ENCODE measurements at places on chromosomes 7 and 10.

DNA sequence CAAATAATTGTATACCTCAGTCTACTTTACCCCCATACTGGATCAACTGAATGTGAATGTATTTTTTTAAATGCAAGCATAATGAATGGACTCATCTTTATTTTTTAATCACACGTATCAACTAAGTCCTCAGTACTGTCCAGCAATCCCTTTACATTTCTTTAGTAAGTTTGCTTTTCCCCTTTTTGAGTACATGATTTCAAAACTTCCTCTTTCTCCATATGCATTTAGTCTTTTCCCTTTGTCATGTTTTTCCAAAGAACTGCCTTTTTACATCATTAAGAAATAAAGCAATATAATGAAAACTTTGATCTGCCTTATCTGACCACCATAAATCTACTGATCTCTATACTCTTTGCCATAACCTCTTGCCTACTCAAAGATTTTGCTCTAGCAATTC lies 182.5 kb upstream of the AKR1E2 start:
- DNase-seq = no peak

GRCh38 chr7:107505997-107506673 lies 36.3 kb downstream of the GPR22 start:
- DNase-seq = no peak

DNA sequence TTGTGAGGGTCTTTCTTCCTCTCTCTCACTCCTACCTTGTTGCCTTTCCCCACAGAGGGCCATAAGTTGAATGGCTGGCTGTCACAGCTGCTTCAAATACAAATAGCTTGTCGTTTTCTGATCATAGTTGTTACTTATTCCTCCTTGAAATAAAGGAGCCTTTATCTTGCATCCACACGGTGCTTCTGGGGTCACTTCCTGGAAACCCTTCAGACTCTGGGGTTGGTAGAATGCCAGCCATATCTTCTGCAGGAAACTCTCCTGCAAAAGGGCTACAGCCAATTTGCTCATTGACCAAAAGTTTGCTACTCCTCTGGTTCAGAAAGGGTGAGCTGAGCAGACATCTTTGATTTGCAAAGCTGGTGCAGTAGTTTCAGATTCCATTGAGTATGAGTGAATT lies 70.4 kb downstream of the FAM185A start:
- DNase-seq = no peak

GRCh38 chr7:155490697-155491628 lies 33.0 kb downstream of the EN2 start:
- peak; percentile 78 for DNase-seq

DNA sequence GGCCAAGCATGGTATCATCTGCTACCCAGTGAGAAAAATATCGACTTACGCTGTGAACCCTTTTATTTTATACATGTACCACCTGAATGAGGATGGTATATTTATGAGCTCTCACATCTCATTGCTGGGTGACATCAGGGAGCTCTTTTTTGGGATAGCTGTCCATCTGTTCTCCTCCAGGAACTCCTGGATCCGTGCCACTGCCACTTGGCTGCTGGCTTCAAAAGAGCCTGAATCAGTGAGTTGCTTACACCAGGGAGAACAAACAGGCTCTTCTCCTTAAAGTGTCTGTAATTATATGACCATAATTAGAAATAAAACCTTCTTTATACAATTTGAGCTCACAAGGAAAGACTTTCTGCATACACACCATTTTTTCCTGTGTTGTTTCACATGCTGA lies 106.2 kb downstream of the KAT6B start:
- peak; percentile 98 for DNase-seq

DNA sequence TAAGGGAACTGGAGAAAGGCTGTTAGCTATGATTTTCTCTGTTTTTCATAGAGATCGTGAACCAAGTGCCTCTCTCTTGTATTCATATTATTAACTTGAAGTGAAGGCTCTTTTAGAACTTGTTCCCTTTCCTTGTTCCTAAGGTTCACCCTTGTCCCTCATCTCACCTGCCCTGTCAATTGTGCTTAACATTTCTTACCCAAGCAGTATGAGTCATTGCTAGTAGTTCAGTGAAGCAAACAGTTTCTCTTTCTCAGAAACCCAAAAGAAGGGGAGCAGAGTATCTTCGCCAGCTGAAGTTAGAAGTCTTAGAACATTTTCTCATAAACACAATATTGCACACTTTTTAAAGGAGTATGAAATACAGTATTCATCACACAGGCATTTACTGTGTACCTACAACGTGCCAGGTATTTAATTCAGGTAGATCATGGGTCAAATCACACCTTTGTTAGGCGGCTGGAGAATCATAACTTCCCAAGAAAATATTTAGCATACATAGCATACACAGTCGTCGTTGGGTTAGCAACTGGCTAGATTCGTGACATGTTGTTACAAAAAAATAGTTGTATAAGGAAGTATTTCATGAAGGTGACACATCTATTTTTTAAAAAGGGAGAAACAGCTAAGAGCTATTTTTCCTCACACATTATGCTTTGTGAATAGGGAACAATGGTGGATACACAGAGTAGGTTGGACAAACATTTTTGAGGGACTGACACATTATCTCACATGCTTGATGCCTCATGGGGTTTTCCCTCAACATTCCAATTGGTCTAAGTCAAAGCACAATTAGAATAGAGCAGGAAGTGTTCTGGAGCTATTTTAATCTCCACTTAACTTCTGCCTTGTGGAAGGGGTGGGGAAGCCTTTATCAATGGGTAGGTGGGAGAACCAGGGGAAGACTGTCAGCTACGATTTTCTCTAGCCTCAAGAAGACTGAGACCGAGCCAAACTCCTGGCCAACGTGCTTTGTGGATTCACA lies 13.2 kb downstream of the HDAC9 start:
- no peak for DNase-seq

DNA sequence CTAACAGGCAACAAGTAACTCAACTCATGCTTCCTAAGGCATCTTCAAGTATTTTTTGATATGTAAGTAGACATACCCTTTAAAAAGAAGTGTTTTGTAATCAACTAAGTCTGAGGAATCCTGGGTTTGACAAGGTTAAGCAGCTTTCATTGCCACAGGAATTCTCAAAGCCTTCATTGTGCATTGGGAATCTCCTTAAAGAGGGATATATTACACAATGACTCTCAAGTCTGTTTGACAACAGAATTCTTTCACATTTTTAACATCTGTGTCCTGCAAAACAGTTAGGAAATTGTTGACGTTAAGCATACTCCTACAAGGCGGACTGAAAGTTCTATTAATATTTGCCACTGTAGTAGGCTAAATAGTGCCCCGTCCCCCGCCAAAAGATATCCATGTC lies 71.4 kb downstream of the SGMS1 start:
- DNase-seq = no peak

DNA sequence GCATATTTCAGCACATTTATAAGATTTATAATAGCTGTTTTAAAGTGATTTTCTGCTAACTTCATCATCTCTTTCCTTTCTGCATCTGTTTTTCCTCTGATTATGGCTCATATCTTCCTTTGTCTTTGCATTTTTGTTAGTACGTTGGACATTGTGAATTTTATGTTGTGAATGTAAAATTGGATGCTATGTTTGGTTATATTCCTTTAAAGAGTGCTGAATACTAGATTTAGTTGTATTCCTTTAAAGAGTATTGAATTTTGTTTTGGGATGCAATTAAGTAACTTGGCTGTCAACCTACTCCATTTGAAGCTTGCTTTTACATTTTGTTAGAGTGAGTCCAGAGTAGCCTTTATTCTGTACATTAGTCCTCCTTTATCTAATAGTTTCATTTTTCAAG lies 81.2 kb downstream of the ZNF777 start:
- DNase-seq = no peak

DNA sequence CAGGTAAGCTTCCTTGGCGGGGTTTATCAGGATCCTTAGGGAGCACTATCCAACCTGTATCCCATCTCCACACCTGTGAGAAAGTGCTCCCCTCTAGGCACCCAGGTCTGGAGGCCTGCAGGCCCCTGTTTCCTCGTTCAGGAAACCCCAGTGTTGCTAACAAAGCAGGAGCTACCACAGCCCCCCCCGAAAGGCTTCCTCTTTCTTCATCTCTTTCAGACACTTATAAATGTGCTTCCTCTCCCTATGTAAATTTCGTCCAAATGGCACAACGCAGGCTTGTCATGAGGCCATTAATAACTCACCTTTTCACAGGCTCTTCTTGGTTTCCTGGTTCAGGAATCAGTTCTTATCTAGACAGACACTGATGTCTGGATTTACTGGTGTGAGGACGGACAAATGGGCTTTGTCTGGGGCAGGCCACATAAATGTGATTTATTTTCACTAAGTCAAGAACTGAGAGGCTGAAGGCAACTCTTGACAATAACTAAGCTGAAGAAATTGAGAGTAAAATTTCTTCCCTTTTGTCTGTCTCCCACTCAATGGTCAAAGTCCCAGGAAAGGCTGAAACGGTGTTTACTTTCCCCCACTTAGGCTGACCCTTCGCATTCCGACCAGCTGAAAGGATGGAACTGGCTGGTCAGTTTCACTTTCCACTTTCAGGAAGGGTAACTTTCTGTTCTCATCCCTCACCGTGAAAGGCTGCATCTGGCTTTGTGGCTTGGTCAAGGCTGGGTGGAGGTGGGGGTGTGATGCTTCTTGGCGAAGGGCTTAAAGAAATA lies 46.8 kb downstream of the PIK3AP1 start:
- no peak for DNase-seq

Measured in cerebellar cortex (tissue), 1 donor.